B cell (primary cell): ENCODE measurements at places on chromosomes 7 and 10.
A peak's percentile ranks its signal among the peaks of the same experiment; 100 is the strongest.

DNA sequence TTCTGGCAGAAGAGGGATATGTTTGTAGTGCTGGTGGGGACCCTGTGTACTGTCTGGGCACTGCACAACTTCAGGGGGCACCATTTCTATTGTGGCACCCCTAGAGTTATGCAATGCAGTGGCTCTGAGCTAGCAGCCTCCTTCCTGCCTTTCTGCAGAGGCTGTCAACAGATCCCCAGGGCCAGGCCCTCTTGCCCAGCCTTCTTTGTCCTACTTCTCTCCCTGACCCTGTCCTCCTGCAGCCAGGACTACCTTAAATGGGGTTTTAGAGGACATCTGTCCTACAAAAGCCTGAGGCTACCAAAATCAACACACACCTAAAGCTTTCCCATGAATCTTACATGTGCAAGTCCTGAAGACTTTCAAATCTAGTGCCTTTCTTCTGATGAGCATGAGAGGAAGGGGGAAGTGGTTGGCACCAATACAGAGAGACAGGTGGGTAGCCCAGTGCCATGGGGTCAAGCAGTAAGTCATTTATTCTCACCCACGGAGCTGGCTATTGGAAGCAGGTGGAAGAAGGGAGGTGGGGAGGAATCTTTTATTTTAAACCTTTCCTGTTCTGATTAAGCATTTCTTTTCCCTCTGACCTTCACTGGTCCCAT lies 2.4 kb downstream of the SPOCK2 start:
- DNase-seq: no peak

DNA sequence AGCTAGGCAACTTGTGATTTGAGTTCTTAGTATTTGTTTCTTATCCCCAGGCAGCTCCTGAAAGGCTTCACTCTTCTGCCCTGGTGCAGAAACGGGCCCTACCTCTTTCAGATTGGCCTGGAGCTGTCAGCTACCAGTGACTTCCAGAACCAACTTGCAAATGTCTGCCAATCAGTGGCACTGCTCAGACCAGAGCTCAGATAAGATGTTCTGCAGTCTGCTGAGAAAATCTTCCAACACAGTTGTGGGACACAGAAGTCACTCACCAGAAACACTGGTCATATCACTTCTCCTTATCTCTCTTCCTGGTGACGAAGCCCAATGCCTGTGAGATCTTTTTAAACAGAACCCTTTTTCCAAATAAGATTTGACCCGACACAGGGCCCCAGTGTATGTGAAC lies 81.9 kb upstream of the DUSP5 start:
- no peak for DNase-seq

- no peak for DNase-seq
These were observed 5.3 kb upstream of the REPIN1 start for GRCh38 chr7:150363370-150363769.

- peak; percentile 95 for DNase-seq
These were observed at the start of gene PTER for GRCh38 chr10:16436758-16437539. Gene PTER (plus strand): TSS chr10:16437010. CDS start chr10:16484385, 47,375 bp downstream.

DNA sequence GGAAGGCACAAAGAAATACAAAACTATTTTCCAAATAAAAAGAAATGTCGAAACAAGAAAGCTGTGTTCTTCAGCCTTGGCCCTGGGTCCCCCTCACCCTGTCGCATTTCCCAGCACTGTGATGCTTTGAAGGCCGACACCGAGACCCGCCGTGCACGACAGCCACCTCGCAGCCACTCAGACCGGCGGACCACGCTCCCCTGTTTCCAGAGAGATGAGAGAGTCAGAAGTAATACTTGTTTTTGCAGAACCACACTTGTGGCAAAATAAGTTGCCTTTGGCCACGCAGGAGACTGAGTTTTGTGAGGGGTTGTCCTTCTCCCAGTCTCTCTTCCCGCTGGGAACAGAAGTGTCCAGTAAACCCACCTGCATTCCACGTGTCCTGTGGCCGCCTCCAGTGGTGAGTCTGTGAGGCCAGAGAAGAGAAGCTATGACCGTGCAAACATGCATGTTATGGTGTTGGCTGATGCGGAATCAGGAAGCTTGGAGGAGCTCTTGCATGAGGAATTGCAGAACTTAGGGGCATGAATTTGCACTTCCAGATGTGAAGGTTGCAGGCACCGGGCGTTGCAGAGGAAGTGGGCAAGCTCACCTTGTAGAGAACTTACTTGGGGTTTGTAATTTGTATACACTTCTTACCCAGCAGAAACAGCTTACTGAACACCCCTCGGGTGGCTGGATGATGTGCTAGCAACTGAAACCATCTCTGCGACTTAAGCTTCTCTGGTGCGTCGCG lies 194.5 kb downstream of the EBF3 start:
- no peak for DNase-seq

- no peak for DNase-seq
These were observed 1.5 kb downstream of the GNB2 start for GRCh38 chr7:100675105-100675451.

- DNase-seq: no peak
These were observed 154.6 kb upstream of the POT1 start for GRCh38 chr7:125084196-125084595.

DNA sequence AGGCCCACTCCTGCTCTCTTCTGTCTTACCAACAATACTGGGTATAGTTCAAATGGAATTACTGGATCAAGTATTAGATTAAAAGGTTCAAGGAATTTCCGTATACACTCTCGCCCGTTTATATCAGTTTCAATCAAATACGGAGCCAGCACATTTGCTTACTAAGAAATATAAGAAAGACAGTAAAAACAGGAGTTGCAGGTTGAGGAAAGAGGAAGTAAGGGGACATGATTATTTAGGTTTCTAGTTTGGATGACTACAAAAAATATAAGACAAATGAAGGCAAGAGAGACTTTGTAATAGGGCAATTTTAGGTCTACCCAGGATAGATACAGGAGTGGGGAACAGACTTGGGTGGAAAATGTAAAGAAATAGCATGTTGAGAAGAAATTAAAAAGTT lies 109.9 kb upstream of the ABI1 start:
- no peak for DNase-seq
